ENCODE measurements at places on chromosomes 7 and 10. TPM values are rescaled to one million over a fixed set of nuclear protein-coding genes. Genes with fewer than 3 reads are reported as not detected.

GNAT3 gene
- total RNA-seq: not detected

HDAC9 gene
- total RNA-seq: 14.7 TPM

AKR1C4 gene
- not detected for total RNA-seq

GBF1 gene
- total RNA-seq: 50.9 TPM

PSPH gene
- total RNA-seq: 33.1 TPM

LIPF gene
- not detected for total RNA-seq

MARVELD1 gene
- 54.4 TPM for total RNA-seq

MMP21 gene
- total RNA-seq: 0.33 TPM

RBM20 gene
- total RNA-seq: under 0.01 TPM

PCLO gene
- 3.8 TPM for total RNA-seq

GATA3 gene
- total RNA-seq: 0.29 TPM

CPN1 gene
- not detected for total RNA-seq

CLDN15 gene
- total RNA-seq: 3.3 TPM

IRF5 gene
- 0.65 TPM for total RNA-seq

Measured in vein endothelial cell (primary cell).